T-helper 1 cell (primary cell): ENCODE measurements at places on chromosomes 4 and X.

GRCh38 chr4:185110375-185110823 lies 32.7 kb upstream of the SLC25A4 start:
- DNase-seq, result no peak

- no peak for DNase-seq
These were observed 8.2 kb upstream of the FAT4 start for GRCh38 chr4:125306533-125306932.

- DNase-seq, result no peak
These were observed 759.3 kb downstream of the FSTL5 start for GRCh38 chr4:161404346-161405110.

GRCh38 chrX:150438165-150438564 lies 75.0 kb downstream of the MAMLD1 start:
- DNase-seq, result no peak

DNA sequence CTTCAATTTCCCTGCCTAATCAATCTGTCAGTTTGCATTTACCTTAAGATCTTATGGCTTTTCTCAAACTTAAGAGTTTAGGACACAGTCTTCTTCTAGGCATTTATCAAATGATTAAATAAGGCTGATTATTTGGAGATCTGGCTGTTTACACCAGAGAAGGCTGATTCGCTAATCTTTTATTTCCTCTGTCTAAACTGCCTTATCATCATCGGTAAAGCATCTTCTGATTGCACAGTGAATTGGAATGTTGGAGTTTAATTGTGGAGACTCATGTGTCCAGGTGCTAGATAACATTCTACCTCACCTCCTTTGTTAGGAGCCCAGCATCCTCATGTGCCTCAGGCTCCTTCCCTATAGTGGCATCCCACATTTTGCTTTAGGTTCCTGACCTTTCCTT lies 100.3 kb upstream of the DDIT4L start:
- no peak for DNase-seq

GRCh38 chr4:138087066-138087719 lies 155.0 kb downstream of the SLC7A11 start:
- no peak for DNase-seq
